Tibial nerve (tissue), 4 donors: ENCODE measurements at places on chromosomes 3 and 15.

DNA sequence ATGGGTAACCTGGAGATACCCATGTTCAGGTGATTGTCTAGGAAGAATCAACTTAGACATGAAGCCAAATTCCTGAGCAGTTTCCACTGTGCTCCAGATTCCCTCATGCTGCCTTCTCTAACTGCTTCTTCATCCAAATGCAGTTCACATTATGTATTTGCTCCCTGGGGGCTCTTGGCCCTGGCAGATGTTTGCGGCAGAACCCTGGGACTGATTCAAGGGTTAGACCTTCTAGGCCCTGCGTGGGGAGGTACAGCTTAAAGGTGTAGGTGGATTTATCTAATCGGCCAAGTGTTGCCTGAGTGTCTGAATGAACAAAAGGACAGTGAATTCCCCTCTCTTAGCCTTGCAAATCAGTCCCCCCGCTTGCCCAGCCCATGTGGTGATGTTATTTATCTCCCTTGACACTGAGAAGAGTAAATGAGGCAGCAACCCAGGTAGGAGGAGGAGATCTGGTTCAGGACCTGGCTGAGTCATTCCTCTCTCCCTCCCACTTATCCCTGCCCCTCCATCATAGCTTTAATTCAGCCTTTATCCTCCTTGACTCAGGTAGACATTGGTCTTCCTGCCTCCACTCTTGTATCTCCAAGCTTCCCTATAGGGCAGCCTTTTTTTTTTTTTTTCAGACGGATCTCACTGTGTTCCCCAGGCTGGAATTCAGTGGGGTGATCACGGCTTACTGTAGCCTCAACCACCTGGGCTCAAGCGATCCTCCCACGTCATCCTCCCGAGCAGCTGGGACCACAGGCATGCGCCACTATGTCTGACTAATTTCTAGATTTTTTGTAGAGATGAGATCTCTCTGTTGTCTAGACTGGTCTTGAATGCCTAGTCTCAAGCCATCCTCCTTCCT is 54.8 kb downstream of the MAGEF1 start:
- no peak for DNase-seq

GRCh38 chr3:187739094-187739560 is 6.1 kb downstream of the BCL6 start:
- DNase-seq, result peak; percentile 50

DNA sequence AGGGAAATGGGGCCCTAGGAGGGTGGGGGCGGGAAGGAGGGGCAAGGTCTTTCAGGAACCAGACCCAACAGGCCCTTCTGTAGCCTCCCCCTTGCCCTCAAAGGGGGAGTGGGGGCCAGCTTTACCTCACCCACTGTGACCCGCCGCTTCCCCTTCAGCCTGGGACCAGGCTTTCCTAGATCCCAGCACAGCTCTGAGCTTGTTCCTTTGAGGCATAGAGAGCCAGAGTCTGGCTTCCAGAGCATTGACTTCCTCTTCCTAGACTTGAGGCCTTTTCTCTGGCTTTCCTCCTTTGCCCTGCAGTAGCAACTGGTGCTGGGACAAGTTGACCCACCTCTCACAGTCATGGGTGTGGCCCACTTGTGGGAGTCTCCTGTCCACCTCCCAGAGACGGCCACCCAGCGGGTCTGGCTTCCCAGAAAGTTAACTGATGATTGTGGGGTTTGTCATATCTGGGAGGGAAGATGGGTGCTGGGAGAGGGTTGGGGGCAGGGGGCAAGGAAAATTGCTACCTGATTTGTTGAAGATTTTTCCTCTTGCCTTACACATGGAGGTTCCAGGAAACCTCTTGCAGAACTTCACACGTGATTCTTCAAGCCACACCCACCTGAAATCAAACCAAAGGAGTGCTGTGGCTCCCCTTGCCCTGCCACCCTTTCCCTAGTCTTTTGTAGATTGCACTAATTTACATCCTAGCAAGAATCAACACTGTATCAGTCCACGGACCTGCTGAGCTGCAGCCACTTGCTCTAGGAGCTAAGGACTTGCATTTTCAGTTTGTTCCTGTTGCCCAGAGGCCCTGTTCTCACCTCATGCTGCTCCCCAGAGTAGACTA is 4.1 kb upstream of the CHST14 start:
- no peak for DNase-seq

GRCh38 chr15:32029862-32030781 is at the start of gene CHRNA7:
Gene CHRNA7 (plus strand): TSS chr15:32030515. CDS start chr15:32030595, 80 bp downstream.
- no peak for DNase-seq

- DNase-seq, result no peak
These were observed 174.7 kb downstream of the IGF1R start for GRCh38 chr15:98823012-98823458.

DNA sequence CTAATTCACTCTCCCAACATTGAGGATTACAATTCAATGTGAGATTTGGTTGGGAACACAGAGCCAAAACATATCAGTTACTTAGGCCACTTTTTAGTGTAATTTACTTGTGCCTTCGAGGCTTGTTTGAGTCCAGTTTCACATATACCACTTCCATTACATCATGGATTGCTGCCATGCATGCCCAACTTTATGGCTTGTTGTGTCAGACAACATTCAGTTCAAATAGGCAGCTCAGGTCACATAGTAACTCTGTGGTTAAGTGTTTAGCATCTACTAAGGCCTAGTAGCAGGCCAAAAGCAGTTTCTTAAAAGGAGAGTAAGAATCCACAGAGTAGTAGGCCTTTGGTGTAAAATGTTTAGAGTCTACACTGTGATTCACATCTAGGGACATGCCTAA is 164.3 kb upstream of the GMNC start:
- no peak for DNase-seq

- no peak for DNase-seq
These were observed 25.6 kb upstream of the TEX9 start for GRCh38 chr15:56339594-56339993.

- no peak for DNase-seq
These were observed 316.7 kb upstream of the AGTR1 start for GRCh38 chr3:148381051-148381450.

DNA sequence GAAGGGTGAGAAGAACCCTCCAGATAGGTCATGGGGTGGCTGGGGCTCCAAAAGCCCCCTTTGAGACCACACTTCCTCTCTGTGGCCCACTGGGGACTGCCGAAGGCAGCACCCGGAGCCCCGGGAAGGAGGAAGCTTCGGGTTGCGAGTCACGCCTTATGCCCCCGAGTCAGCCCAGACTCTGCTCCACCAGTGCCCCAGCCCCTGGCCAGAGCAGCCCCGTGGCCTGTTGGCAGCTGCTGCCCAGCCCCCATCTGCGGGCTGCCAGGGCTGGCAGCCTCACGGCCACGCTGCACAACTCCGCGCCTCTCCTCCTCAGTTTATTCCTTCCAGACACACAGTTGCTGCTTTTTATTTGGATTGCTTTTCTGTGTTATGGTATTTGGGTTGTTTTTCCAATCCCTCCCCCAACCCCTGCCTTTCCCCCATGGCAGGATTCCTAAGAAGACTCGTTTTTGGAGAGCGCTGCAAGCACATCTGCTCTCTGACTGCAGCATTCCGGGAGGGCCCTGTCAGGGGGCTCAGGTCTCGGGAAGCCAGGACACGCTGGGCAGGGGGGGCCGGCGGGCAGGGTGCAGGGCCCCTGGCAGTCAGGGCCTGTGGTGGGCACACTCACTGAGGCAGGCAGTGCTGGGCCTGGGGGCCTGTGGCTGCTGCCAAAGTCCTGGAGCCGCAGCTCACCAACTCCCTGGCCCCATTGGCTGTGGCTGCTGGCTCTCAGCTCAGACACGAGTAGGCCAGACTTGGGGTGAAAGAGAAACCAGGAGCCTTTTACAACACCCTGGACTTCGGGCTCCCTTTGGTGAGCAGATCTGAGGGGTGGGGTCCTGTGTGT is 20.2 kb downstream of the MAGEF1 start:
- DNase-seq, result no peak

GRCh38 chr3:21356402-21356801 is 394.6 kb downstream of the ZNF385D start:
- no peak for DNase-seq

- DNase-seq, result no peak
These were observed 72.3 kb upstream of the GAP43 start for GRCh38 chr3:115551016-115551415.

GRCh38 chr3:45881078-45882022 is 5.0 kb upstream of the CCR9 start:
- no peak for DNase-seq

DNA sequence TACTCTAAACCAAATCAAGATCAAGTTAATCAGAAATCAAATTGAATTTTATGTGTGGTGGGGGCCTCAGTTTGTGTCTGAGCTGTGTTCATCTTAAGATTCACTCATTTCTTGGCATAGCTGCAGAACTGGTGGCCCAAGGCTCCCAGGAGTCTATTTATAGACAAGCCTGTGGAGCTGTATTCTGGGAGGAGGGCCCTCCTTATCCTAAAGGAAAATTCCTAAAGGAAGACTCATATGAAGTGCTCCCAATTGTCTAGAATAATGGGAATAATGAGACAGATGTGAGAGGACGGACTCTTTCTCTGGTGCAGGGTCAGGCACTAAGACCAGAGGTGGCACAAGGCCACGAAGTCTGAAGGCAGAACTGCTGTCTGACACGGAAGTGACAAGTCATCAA is 38.9 kb downstream of the C3orf85 start:
- no peak for DNase-seq

GRCh38 chr3:130760922-130761321 is 14.3 kb upstream of the PIK3R4 start:
- no peak for DNase-seq
